ENCODE measurements at places on chromosomes 7 and 10.

- no peak for DNase-seq
Measured at GRCh38 chr7:64651632-64652165, 14.2 kb upstream of the ZNF107 start.

DNA sequence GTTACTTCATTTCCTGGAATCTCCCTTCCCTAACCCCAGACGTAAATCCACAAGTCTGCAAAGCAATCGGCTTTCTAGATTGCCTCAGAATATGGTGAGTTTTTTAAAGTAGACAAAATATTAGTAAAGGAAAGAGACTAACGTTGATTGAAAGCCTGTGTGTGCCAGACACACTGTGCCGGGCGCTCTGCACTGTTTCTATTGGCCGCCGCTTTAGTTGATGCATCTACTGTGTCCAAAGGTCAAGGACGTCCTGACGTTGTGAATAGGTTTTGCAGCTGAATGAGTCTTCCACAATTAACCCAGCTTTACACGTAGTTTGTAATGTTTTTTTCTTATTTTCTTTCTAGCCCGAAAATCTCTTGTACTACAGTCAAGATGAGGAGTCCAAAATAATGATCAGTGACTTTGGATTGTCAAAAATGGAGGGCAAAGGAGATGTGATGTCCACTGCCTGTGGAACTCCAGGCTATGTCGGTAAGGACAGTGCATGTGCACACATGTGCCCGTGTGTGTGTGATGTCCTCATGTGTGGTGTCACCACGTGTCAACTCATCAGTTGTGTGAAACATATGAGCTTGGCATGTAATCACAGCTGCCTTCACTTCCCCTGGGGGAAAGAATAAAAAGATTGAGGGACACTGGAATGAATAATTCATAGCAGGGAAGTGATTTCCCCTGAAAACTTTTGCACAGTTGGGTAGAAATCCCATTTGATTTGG is 232.0 kb downstream of the CCDC3 start:
- no peak for DNase-seq

GRCh38 chr10:101284101-101284743 is 55.0 kb upstream of the LBX1 start:
- no peak for DNase-seq

GRCh38 chr7:157972914-157973313 is 614.7 kb downstream of the PTPRN2 start:
- DNase-seq = no peak

DNA sequence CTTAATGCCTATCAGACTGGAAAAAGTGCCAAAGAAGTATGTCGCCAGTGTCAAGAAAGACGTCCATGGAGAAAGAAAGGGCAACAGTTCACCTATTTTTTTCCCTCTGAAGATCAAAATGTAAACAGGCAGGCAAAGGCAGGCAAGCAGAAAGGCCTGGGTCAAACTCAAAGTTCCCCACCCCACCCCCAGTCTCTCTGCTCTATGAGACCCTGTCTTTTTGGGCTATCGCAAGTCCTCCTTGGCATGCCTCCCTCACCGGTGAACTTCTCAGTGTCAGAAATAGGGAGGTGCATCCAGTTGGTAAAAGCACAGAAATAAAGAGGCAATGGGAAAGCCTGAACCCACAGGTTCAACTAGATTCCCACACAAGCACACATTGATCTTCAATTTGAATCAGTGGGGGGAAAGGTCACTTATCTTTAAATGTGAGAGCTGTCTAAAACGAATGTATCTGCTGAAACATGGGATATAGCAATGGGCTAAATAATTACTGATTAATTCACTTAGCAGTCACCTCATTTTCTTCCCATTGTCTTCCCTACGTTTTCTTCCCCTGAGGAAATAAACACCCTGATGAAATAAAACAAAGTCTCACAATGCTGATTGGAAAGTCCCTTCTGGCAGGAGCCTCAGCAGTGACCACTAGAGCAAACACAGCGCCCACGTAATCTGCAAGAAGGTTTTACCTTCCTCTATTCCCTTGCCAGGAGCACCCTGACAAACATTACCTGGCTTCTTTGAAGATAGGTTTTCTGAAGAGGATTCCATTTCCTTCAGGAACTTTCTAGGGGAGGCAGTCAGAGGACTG is 31.1 kb downstream of the JAZF1 start:
- DNase-seq = no peak

- no peak for DNase-seq
Measured at GRCh38 chr7:36942955-36943354, 218.7 kb upstream of the AOAH start.

DNA sequence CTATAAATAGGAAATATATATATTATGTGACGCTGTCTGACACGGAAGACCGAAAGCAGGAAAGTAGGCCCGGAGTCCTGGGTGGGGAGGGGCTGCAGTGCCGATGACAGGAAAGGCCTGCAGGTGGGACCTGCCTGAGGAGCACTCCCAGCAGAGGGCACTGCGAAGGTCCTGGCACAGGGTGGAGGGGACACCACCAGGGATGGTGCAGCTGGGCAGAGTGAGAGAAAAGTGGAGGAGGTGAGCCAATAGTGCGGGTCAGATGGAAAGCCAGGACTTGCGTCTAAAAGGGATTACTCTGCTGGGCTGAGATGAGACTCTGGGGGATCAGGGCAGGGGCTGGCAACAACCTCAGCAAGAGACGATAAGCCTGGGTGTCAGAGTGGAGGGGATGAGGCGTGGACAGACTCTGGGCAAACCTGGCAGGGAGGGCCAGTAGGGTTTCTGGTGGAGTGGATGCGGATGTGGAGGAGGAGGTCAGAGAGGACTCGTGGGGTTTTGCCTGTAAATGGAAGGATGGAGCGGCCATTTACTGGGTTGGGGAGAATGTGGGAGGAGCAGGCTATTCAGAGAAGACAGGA is 118.2 kb upstream of the ZNF746 start:
- no peak for DNase-seq

GRCh38 chr10:88523739-88524400 is 59.2 kb downstream of the RNLS start:
- no peak for DNase-seq

- no peak for DNase-seq
Measured at GRCh38 chr10:78765726-78766335, 302.9 kb upstream of the ZMIZ1 start.

GRCh38 chr10:31554556-31554955 is 235.5 kb downstream of the ZEB1 start:
- no peak for DNase-seq

DNA sequence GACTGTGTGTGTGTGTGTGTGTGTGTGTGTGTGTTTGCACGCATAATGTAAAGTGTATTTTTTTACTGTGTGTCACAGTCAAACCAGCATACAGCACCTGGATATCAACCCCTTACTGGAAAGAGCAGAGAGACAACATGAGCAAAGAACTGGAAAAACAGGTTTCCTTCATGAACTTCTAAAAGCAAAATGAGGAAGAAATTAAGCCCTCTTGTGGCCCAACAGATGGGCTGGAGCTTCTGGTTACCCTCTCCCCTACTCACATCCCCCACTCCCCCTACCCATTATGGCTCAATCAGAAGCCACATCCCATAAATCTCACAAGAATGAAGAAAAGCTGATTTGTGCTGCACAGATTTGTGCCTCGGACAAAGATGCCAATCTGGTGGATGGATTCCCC is 36.2 kb downstream of the PDE1C start:
- no peak for DNase-seq

DNA sequence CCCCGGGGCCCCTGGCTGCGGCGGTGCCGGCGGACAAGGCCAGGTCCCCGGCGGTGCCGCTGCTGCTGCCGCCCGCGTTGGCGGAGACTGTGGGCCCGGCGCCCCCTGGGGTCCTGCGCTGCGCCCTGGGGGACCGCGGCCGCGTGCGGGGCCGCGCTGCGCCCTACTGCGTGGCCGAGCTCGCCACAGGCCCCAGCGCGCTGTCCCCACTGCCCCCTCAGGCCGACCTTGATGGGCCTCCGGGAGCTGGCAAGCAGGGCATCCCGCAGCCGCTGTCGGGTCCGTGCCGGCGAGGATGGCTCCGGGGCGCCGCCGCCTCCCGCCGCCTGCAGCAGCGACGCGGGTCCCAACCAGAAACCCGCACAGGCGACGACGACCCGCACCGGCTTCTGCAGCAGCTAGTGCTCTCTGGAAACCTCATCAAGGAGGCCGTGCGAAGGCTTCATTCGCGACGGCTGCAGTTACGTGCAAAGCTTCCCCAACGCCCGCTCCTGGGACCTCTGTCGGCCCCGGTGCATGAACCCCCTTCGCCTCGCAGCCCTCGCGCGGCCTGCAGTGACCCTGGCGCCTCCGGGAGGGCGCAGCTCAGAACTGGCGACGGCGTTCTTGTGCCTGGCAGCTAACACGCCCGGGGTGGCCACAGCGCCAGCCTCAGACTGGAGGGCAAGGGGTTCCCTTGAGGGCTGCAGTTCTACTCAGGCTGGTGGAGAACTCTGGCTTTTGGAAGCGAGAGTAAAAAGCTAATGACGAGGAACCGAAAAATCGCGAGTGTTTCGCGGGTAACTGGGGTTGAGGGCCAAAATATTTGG is 804 bp downstream of the FRAT1 start:
- DNase-seq = peak; percentile 70

DNA sequence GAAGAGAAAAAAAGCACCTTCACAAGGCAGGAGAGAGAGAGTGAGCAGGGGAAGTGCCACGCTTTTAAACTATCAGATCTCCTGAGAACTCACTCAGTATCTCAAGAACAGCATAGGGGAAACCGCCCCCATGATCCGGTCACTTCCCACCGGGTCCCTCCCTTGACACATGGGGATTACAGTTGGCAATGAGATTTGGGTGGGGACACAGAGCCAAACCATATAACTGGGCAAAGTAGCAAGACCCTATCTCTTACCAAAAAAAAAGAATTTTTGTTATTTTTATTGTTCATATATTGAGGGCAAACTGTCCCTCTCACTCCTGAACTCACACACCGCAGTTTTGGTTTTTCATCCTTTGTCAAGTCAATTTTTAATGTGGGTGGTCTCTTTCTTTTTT is 18.2 kb upstream of the ZRANB1 start:
- no peak for DNase-seq

- DNase-seq = no peak
Measured at GRCh38 chr7:31981874-31982390, 88.3 kb downstream of the PDE1C start.

- no peak for DNase-seq
Measured at GRCh38 chr10:33638891-33639290, 304.4 kb upstream of the NRP1 start.

GRCh38 chr10:88254091-88254490 is 329.0 kb downstream of the RNLS start:
- no peak for DNase-seq

DNA sequence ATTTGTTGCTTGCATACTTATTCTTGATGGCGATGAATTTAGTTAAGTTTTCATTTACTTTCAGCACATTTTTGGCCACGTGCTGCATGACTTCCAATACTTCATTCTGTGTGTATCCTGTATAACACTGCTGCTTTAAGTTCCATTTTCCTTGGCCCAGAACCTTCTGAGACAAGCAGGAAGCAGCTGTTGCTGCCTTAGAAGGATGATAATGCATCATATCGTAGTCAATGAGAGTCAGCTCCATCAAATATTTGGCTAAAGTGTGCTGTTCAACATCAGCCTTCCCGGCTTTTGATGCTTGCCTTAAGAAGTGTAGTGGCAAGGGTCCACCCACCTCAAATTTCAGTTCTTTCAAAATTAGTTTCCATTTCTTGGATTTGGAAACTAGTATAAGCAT is 59.2 kb upstream of the GLCCI1 start:
- no peak for DNase-seq

DNA sequence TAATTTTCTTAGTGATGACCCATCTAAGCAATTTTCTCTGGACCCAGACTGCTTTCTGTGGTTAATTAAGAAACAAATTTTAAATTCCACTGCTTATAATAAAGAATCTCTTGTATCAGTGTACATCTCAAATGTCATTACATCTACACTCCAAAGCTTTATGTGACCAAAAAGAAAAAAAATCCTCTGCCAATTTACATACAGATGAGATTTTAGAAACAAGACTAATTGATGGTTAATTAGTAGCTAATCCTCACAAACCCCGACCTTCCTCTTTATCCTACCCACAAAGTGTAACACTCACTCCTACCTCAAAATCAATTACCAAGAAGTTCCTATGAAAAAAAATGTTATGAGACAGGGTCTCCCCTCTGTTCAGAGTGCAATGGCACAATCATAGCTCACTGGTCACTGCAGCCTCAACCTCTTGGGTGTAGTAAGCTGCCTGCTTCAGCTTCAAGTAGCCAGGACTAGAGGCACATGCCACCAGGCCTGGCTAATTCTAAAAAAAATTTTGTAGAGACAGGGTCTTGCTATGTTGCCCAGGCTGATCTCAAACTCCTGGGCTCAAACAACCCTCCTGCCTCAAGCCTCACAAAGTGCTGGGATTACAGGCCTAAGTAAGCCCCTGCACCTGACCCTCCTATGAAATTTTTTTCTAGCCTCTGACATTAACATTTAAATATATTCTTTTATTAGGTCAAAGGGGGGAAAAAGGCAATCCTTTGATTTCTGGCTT is 14.8 kb downstream of the KIF5B start:
- no peak for DNase-seq

- no peak for DNase-seq
Measured at GRCh38 chr10:76935941-76936613, 701.5 kb downstream of the KCNMA1 start.

DNA sequence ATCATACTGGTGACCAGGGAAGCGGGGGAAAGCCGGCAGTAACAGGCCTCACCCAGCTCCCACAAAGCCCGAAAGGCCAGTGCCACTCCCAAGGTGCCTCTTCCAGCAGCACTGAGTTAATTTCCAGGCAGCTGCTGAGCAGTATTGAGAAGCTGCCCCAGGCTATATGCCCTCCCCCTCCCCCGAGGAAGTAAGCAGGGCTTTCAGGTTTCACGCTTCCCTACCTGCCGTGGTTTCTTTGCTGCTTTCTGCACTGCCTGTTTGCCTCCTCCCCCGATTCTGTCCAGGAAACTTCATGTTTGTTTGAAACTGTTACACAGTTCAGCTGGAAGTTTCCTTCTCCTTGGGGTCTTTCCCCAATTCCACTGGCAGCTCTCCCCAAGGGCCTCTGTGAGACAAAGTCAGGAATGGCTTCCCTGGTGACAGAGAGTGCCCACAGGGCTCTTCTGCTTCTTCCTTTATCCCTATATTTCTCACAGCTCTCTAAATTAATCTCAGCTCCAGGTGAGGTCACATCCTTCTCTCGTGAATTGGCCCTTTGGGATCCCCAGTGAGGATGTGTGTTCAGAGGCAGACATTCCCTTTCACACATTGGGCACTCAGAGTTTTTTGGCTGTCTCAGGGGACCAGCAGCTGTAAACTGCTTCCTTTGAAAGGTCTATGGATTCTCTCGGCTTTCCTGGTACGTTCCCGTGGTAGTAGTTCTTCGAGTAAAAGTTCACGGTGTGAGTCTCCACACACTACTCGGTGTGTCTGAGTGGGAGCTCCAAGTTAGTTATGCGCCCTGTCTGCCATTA is 19.4 kb downstream of the C1GALT1 start:
- peak; percentile 65 for DNase-seq

Measured in CD4-positive, alpha-beta T cell treated with Interleukin-6 for 4 hours (primary cell).